CD4-positive, alpha-beta T cell treated with Interleukin-15 for 4 hours (primary cell): ENCODE measurements at places on chromosomes 7 and 10.

GRCh38 chr7:5170251-5170650 lies 19.8 kb upstream of the WIPI2 start:
- DNase-seq: no peak

GRCh38 chr10:35795131-35795824 lies 153.2 kb upstream of the FZD8 start:
- no peak for DNase-seq

- no peak for DNase-seq
These were observed 527.6 kb downstream of the SORCS1 start for GRCh38 chr10:106636766-106637491.

GRCh38 chr10:116802876-116803275 lies 46.4 kb upstream of the ENO4 start:
- DNase-seq: no peak

DNA sequence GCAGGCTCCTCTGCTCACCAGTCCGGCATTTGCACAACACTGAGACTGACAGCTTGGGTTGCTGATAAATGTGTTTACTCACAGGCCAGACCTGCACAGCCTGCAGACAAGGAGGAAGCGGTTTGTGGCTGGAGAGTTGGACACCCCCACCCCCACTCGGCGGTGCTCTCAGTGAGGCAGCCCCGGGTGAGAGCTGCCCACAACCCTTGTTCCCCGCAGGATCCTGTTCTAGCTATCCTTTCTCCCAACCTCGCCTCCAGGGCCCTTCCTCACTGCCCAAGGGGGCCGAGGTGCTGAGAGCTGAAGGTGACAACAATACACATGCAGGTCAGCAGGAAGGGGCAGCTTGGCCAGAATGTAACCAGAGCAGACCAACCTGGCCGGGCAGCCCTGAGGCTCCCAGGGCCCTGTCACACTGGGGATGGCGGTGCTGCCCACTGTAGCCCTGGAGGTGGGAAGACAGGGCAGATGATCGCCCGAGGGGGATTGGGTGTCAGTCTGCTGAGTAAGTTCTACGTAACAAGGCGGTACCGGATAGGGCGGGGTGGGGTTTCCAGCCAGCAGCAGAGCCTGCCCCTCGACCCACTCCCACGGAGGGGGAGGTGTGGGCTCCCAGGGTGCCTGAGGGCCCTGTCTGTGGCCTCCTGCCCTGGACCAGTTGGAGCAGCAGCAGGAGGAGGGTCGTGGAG lies 2.1 kb upstream of the ADAM8 start:
- peak; percentile 75 for DNase-seq

DNA sequence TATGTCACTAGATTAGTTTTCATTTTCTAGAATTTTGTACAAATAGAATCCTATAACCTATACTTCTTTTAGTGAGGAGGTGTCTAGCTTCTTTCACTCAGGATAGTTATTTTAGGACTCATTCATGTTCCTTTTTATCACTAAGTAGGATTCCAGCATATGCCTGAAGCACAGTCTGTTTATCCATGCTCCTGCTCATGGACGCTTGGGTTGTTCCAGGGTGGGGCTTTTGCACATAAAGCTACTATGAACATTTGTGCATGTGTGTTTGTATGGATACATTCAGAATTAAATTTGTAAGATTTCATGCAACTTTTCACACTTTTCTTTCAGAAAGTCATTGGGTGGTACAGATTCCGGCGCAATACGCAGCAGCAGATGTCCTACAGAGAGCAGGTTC lies 24.6 kb downstream of the ABRAXAS2 start:
- no peak for DNase-seq

DNA sequence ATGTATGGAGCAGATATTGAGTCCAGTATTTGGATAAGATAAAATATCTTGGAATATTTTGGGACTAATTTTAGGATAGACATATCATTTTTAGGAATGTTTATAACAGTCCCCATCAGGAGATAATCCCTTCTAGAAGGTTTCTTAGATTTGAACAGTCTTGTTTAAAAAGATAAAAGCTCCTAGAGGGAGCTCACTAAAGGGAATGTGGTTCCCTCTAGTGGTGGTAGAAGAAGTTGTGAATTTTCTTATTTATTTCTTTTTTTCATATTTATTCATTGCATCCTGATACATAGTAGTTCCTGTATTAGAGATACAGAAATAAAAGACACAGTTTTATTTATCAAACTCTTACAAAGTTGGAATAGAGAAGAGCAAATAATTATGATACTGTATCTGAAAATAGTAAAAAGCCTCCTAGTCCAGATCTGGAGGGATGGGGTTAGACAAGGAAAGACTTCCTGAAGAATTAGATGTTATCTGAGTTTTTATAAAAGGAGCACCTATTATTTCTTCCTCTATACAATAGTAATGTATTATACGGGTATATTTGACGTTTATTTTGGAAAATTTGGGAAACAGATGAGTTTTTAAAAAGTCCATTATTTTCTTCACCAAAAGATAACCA lies 24.5 kb upstream of the KLF14 start:
- peak; percentile 37 for DNase-seq

GRCh38 chr10:31030800-31031199 lies 865 bp downstream of the ZNF438 start:
- DNase-seq: no peak

GRCh38 chr7:38844952-38845563 lies 63.9 kb downstream of the VPS41 start:
- no peak for DNase-seq

DNA sequence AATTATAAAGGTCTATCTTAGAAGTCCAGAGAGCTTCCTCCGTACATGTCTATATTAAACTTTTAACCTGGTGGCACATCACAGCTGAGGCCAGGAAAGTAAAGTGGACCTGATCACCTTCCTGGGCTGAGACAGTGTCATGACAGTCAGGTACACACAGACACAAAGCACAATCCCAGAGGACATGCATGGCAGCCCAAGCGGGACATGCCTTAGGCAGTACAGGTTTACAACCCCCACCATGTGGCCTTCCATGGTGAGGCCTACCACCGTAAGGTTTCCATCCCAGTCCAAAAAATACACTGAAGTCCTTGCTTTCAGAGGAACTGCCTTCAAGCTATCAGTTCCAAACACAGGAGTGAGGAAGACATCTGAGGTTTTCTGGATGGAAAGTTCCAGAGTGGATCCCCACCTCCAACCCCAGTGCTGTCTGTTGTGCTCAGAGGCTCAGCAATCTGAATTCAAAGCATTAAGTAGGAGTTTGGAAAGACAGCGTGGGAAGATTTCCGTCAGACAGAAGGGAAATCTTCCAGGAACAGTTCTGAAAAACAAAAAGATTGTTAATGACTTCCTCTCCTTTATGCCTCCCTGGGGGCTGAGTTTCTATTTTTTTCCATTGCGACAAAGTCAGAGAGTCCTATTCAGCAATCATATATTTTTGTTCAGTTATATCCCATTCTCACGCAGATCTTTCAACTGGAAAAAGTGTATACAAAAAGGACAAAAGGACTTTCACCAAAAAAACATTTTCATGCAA lies 20.1 kb downstream of the IFIT3 start:
- no peak for DNase-seq

DNA sequence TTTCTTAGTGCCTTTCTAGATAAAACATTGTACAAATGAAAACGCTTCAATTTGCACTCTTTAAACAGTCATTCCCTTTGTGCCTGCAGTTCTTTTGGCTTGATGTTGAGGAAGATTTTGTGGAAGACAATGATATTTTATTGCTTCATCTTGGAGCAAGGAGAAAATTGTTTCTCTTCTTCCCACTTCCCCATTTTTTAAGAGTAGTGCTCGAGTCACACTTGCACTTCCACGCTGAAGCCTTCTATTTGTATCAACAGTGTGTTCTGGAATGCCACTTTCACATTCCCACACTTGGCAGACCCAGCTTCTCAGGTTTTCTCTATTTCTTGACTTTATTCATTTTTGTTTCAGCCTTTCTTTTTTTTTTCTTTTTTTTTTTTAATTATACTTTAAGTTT lies 369.3 kb downstream of the PAXIP1 start:
- DNase-seq: no peak

- no peak for DNase-seq
These were observed 75.7 kb upstream of the PDE1C start for GRCh38 chr7:32145911-32146310.

- no peak for DNase-seq
These were observed 481.5 kb upstream of the FOXK1 start for GRCh38 chr7:4200546-4201094.

DNA sequence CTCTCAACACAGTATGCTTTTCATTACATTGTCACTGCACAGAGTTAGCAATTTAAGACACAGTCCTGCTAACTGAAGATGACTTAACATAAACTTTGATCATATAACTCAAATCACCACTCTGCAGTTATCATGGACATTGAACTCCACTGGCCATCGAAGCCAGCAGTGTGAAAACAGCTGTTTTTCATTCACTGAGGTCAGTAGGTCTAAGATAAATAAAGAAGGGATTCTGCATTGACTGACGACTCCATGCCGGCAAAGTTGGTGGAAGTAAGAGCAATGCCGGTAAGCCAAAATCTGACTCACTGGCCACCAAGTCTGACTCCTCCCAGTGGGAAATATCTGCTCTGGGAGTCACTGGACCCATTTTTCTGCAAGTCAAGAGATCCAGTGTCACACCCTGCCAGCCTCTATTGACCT lies 449.9 kb upstream of the ANKRD30A start:
- DNase-seq: no peak

DNA sequence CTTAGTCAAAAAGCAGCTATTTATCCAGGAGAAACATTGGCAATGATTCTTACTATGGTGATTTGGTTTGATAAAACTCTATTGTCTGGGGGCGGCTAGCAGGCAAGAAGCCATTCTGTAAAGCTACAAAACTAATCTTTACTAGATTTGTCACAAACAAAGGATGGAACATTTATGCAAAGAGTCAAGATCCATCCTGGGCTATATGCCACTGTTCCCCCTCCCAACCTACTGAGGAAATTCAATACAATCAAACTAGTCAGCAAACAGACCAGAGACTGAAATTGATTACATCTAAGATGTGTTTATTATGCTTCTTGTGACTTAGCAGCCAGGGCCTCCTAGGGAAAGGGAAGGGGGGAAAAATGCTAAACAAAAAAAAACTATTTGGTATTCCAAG lies 397.6 kb downstream of the GPAM start:
- DNase-seq: no peak

- no peak for DNase-seq
These were observed 68.3 kb downstream of the CREB5 start for GRCh38 chr7:28480595-28480994.

DNA sequence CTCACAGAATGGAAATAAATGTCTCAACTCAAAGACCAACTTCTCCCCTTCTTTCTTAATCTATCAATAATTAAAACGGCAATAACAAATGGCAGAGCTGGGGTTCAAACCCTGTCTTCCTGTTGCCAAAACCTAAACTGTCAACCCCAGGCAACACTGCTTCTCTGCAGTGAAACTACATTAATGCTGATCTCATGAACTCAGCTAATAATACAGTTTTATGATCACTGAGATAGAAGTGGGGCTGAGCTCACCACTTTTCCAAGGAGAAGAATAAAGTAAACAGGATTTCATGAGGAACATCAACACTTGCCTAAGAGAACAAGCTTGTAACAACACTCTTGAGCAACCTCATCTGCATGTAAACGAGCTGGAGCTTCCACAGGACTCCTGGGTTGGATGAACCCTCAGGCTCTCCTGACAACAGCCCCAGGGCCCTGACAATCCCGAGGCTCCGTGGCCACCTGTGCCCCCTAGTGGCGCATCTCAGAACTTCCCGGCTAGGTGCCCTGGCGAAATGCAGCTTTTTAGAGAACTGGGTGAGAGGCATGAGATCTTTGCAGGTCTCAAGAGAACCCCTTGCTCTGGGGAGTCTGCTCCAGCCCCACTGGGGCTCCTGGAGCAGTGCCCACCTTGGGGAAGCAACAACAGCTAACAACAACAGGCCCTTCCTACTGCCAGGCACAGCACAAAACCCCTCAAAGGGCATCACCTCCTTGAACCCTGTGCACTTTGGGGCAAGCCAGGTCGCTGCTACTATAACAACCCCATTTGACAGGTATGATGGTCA lies 169.3 kb downstream of the SH3PXD2A start:
- peak; percentile 80 for DNase-seq

GRCh38 chr7:69749372-69749979 lies 151.2 kb downstream of the AUTS2 start:
- no peak for DNase-seq

GRCh38 chr7:29126804-29127203 lies 19.5 kb downstream of the CPVL start:
- no peak for DNase-seq

DNA sequence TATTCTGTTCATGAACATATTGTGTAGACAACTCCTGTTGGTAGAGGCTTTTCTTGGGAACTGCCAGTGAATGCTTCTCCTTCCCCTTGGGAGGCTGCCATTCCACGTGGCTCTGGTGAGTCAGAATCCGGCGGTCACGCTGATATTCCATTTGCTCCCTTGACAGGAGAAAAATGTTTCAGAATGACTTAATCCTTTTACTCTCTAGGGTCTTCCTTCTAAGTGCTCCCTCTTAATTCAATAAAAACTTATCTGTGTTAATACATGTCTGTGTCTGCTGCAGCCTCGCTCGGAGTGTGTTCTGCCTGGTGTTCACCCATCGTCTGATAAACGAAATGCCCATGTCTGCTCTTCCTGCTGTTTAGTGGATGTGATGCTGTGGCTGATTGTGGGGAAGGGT lies 278.6 kb downstream of the ARHGAP12 start:
- no peak for DNase-seq

DNA sequence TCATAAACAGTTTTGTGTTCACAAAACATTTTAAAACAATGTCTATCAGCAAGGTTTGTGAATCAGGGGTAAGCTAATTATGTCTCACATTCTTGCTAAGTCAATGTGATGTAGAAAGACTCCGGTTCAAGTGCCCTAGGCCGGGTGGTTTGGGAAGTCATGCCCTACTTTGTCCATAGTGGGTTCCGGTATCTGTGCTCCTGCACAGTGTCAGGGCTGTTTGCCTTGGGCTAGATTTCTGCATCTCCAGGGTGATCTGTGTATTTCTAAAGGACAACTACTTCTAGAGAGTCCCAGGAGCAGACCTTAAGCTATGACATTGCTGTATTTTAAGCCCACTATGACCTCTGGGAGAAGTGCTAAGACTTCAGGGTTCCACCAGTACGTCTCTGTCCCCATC lies 504.1 kb downstream of the PLXNA4 start:
- DNase-seq: no peak

GRCh38 chr7:134778941-134779740 lies at the start of gene CALD1:
TSS of gene CALD1 (plus strand) at chr7:134779634. CDS start at chr7:134867734, 88,100 bp downstream.
- DNase-seq: no peak

DNA sequence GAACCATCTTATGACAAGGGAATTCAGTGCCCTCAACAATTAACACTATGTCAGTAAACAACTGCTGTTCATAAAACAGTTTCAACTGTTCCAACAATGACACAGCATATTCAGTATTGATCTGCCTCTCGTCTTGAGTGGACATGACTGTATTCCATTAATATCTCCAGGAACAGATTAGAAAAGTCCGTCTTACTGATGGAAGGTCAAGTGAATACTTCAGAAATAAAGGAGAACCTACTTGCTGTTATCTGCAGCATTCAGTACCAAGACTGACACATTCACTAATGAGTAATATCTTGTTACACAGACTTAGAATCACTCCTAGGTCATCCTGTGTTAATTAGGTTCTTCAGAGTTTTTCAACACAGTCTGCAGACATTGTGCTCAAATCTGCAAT lies 12.1 kb downstream of the KBTBD2 start:
- no peak for DNase-seq

- DNase-seq: no peak
These were observed 2.8 kb downstream of the AKR1C4 start for GRCh38 chr10:5199398-5199797.

GRCh38 chr7:124924906-124925305 lies 4.7 kb downstream of the POT1 start:
- DNase-seq: no peak

GRCh38 chr10:77383861-77384553 lies 253.6 kb downstream of the KCNMA1 start:
- no peak for DNase-seq

- no peak for DNase-seq
These were observed 3.2 kb downstream of the OPN4 start for GRCh38 chr10:86657396-86658011.
